ENCODE measurements at places on chromosomes 7 and 10.

GRCh38 chr10:36888925-36889573 is 236.3 kb upstream of the ANKRD30A start:
- DNase-seq, result peak; percentile 9

DNA sequence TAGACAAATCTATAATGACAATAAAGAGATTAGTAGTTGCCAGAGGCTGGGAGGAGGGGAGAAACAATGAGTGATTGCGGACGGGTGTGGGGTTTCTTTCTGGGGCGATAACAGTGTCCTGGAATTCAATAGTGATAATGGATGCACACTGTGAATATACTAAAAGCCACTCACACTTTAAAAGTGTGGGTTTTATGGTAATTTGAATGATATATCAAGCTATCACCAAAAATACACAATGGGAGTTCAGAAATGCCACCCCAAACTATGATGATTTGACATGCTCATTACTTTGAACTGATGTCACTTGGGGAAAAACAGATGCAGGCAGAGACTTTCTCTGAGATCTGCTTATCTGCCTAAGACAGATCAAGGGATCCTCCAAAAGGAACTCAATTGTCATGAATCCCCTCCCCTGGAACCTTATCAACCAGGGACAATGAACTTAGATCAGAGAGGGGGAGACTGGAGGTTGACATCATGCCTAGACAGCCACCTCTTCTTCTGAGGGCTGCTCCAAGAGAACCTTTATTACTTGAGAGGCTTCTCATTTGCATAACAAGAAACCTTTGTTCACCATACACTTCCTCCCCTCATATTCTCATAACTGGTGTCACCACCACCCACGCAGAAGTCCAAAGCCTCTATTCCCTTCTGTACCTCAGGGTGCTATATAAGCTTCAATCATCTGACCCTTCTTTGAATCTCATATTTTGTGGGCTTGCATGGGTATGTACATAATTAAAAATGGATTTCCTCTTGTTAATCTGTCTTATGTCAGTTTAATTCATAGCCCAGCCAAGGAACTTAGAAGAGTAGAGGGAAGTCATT is 14.8 kb upstream of the ZC3HAV1 start:
- DNase-seq, result no peak

- DNase-seq, result no peak
Observed at GRCh38 chr10:5466451-5467206, 32.7 kb downstream of the CALML5 start.

- no peak for DNase-seq
Observed at GRCh38 chr7:103751311-103751880, 238.1 kb downstream of the RELN start.

DNA sequence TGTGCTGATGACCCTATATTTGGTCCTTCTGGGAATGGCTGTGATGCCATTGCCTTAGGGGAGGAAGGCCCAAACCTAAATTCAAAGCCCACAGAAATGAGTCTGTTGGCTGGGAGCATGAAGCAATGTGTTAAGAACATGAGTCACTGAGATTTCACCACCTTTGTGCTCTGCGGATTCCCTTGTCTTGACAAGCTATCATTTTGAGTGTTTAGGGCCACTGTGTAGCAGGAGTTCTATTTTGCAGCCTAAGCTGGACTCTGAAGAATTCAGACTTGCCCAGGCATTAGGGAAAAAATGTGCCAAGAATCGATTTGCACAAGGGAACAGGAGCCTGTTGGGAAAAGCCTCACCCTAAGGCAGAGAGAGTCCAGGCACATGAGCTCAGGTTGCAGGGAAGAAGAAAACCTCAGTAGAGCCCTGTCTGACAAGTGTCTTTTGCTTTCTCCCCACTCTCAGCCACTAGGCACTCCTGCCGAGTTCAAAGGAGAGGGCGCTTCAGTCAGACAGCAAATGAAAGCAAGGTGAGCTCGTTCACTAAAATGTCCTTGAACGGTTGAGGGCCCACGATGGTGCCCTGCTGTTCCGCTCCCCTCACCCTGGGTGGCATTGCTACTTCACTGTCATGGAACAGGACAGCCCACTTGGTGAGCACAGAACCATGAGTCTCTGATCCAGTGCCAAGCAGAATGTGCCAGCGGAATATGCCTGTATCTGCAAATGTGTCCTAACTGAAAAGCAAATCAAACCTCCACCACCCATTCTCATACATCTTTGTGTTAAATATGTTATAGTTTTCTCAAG is 93.6 kb downstream of the PRLHR start:
- DNase-seq, result no peak

GRCh38 chr7:129240119-129240820 is 15.4 kb downstream of the AHCYL2 start:
- DNase-seq, result no peak

- DNase-seq, result no peak
Observed at GRCh38 chr10:32077896-32078485, 21.8 kb upstream of the KIF5B start.

- no peak for DNase-seq
Observed at GRCh38 chr7:6476596-6477317, 29.0 kb upstream of the DAGLB start.

DNA sequence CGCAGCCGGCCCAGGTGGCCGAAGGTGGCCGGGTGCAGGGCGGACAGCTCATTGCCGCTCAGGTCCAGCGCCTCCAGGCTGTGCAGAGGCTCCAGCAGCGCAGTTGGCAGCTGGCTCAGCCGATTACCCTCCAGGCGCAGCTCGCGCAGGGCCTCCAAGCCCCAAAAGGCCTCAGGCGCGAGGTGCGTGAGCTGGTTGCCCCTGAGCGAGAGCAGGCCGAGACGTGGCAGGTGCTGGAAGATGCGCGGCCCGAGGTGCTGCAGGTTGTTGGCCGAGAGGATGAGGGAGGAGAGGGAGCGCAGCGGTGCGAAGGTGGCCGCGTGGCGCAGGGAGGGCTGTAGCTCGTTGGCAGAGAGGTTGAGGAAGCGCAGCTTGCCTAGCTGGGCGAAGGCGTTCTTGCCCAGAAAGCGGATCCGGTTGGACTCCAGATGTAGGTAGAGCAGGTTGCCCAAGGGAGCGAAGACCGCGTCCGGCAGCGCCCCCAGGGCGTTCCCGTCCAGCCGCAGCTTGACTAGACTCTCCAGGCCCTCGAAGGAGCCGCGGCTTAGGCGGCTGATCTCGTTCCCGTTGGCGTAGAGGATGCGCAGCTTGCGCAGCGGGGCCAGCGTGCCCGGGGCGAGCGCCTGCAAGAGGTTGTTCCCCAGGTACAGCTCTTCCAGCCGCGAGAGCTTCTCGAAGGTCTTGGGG is 923 bp downstream of the TRIL start:
- no peak for DNase-seq

DNA sequence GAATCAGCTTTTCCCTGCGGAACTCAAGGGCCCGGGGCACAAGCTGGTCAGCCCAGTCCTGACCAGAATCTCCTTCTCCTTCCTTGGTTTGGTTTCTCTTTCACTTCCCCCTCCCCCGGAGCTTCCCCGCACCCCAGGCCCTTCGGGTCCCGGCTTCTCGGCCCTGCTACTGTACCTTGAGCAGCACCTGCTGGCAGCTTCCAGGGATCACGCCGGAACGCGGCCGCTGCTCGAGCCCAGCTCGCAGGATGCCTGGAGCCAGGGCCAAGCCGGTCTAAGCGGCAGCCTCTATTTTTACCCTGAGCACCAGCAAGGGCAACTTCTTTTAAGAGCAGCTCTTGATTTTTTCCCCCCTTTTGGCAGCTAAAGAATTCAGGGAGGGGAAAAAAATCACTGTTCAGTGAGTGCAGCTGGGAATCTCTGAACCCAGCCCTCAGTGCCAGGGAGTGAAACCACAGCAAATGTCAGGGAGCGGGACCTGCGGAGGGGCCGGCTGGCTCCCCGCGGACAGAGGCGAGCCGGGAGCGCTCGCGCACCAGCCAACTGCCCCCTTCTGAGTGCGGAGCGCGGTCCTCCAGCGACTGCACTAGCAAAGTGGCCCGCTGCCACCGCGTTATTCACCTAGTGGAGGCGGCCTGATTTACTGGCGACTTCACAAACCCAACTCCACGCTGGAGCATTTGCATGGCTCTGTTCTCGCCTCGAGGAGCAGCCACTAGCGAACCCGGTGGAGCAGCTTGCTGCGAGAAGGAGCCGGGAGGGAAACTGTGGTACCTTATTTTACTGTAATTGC is 2.4 kb upstream of the INHBA start:
- DNase-seq, result peak; percentile 2

DNA sequence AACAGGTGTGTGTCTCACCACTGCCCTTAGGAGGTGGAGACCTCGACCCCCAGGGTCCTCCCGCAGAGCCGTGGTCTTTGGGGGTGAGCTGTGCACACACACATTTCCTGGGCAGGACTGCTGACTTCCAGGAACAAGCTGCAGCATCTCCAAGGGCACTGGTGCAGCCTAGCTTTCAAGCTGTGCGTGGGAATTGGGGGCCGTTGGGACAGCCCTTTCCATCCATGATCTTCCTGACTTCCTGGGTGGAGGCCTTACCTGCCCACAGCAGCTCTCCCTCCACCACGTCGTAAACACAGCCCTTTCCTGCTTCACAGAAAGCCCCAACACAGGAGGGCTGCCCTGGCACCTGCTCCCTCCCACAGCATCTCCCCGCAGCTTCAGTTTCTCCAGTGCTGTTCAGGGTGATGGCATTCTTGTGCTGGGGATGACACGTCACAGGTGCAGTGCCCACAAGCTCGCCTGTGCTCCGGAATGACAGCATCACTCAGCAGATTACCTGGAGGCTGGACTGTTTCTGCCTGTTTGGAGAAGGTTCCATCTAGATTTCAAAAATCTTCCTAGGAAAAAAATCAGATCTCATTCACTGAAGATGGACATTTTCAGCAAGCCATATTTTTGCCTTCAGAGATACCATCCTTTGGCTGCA is 208.0 kb upstream of the PPP2R2D start:
- no peak for DNase-seq

DNA sequence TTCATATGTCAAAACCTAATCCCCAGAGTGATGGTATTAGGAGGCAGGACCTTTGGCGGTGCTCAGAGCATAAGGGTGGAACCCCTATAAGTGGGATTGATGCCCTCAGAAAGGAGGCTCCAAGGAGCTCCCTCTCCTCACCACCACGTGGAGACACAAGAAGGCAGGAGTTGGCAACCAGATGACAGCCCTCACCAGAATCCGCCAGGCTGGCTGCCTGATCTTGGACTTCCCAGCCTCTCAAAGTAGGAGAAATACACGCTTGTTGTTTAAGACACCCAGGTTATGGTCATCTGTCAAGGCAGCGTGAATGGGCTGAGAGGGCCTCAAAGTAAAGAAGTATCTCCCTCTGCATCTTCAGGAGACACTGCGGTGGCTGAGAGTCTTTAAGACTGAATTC is 187.7 kb downstream of the TNS3 start:
- no peak for DNase-seq

DNA sequence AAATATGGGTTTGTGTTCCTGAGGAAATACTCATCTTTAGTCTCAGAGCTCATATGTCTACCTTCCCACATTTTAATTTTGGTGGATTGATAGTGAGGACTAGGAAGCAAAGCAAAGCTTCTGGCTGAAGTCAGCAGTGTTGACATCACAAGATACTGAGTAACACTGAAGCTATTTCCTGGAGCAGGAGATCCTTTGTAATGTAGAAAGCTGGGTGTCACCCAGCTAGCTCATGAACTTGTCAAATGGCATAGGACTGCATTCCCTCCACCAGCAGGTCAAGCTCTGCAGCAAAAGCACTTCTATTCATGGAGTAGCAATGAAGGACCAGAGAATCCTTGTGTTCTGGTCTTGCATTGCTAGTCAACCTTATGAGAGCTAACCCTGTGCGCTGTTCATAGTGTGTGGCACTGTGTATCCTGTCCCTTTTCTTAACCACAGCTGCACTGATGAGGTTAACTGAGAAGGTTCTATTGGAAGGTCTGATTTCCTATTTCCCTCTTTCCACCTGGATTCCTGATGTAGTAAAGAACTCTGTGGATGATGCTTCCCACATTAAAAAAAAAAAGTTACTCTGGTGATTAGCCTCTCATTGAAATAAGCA is 94.8 kb upstream of the ZNF804B start:
- no peak for DNase-seq

DNA sequence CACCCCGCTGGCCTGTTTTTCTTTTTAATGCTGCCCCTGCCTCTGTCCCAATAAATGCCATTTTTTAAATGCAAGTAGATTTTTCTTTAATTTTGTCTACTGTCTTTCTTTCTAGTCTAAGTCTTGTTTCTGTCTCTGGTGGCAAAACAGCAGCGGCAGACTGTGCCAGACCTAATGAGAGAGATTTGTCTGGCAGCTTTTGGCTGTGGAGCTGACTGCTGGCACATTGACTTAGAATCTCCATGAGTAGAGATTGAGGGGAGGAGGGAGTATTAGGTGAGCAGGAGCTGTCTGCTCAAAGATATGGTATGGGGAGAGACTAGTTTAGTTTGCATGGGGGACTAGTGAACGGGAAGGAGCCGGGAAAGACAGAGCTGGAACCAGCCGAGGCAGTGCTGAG is 13.0 kb downstream of the VWA2 start:
- no peak for DNase-seq

DNA sequence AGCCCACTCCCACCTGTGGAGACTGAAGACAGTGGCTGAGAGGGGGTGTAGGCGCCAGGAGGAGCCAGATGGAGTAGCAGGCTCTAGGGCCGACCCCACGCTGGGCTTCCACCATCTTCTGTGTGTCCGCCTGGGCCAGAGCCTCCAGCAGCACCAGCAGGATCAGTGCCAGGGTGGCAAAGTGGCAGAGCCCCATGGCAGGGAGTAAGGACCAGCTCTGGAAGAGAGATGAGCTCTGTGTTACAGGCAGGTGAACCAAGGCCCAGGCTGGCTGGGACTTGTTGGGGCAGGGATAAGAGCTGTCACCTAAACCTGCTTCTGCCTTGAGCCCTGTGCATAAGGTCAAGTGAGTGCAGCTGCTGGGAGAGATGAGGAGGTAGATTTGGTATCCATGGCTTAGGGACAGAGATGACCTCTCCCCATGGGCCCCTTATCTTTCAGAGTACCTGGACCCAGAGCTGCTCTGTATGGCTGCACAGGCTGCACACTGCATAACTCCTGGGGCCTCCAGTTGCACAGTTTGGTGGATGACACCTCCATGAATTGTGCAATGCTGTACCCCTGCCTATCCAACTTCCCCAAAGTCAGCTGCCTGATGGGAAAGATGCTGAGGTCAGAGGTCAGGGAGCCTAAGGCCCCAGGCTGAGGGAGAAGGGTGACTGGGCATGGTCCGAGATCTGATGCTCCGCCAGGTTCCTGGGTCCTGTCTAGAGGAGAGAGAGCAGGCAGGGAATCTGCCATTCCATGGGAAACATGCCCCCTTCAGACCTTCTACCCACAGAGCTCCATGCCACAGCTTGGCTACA is 7.4 kb upstream of the SAMD8 start:
- no peak for DNase-seq

DNA sequence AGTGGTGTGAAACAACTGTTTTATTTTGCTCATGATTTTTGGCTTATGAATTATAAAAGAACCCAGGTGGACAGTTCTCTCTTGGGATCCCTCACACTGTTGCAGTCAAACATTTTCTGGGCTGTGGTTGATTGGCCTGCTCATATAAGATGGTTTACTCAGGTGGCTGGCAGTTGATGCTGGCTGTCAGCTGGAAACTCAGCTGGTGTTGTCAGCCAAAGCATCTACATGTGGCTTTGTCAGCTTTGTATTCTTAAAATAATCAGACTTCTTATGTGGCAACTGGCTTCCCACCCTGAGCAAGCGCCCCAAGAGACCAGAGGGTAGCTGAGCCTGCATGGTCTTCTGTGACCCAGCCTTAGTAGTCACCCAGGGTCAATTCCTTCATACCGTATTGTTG is 534.7 kb downstream of the NRG3 start:
- DNase-seq, result no peak

- no peak for DNase-seq
Observed at GRCh38 chr7:139817249-139817648, 11.8 kb upstream of the TBXAS1 start.

GRCh38 chr7:28939367-28939766 is 18.8 kb downstream of the TRIL start:
- DNase-seq, result no peak

Data from activated naive CD4-positive, alpha-beta T cell (primary cell).